ENCODE measurements at places on chromosomes 5 and 9.

- DNase-seq, result no peak
These were observed 61.1 kb downstream of the BARX1 start for GRCh38 chr9:93893899-93894690.

DNA sequence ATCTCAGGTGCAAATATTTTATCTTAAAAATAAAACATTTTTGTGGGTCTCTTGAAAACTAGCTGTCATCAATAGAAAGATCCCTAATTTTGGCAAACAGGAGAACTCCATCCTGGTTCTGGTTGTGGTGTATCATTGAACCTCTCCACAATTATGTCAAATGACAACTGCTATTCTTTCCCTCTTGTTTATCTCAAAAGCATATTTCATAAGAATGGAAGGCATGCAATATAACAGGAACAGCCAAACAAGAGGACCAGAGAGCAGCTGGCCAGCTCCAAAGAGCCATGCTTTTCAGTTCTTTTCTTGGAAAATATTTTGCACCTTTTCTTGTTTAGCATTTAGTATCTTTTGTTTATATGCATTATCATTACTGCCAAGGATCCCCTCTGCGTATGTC lies 125.4 kb downstream of the ADAMTS6 start:
- no peak for DNase-seq

- DNase-seq, result no peak
These were observed 146.4 kb upstream of the FGF10 start for GRCh38 chr5:44535621-44536020.

DNA sequence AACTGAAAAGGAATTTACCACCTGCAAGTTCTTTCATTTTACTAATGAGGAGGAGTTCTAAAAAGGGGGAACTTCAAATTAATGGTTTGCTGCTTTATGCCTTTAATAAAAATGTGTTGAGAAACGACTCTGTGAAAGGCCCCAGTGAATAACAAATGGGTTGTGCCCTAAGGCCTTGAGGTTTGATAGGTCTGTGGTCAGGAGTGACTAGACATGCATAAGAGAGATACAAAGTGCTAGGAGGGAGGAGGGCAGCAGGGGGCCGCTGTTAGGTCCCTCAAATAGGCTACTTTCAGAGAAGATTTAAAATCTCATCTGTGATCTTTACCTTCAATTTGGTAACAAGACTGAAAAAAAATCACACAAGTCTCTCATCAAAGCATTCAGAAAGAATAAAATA lies 58.3 kb downstream of the FAM81B start:
- no peak for DNase-seq

- no peak for DNase-seq
These were observed 81.7 kb downstream of the HMHB1 start for GRCh38 chr5:143893638-143894037.

- no peak for DNase-seq
These were observed 125.3 kb downstream of the ADAMTS2 start for GRCh38 chr5:179219661-179220620.

DNA sequence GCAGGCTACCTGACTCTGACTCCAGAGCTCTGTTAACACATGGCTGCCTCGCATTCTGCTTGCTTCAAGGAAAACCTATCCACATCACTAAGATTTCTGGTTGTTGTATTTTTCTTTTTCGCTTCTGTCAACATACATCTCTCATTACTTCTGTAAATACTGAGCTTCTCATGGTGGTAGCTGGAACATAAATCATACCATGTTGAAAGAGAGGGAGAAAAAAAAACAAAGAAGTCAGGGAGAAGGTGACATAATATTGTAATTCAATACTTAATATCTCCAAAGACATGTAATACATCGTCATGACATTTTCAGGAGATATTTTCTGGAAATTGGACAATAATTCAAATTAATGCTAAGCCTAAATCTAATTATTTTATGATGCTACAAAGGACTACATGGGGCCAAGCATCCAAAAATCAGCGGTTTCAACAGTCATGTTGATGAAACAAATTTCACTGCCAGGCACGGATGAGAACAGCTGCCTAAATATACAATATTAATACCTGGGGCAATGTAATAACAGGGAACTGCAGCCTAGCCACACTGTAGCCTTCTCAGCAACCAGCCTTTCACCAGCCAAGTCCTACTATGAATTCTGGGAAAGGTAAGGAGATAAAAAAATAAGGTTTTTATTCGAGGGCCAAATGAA lies 332.0 kb downstream of the TRIM32 start:
- DNase-seq, result no peak

DNA sequence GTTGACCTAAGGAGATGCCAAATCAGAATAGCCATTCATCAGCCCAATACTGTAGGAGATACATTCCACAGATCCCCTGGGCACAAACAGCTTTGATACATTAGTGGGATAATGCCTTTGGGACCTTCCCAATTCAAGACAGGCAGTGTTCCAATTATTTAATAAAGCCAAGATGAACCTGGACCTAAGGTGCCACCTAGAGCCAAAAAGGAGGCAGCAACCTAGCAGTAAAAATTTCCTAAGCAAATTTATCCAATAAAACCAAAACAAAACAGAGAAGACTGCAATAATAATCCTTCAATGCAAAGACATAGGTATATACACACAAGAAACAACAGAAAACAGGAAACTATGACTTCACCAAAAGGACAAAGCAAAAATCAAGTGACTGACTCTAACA lies 253.0 kb downstream of the HINT1 start:
- no peak for DNase-seq

- no peak for DNase-seq
These were observed 10.5 kb upstream of the SCGB3A1 start for GRCh38 chr5:180601591-180602480.

DNA sequence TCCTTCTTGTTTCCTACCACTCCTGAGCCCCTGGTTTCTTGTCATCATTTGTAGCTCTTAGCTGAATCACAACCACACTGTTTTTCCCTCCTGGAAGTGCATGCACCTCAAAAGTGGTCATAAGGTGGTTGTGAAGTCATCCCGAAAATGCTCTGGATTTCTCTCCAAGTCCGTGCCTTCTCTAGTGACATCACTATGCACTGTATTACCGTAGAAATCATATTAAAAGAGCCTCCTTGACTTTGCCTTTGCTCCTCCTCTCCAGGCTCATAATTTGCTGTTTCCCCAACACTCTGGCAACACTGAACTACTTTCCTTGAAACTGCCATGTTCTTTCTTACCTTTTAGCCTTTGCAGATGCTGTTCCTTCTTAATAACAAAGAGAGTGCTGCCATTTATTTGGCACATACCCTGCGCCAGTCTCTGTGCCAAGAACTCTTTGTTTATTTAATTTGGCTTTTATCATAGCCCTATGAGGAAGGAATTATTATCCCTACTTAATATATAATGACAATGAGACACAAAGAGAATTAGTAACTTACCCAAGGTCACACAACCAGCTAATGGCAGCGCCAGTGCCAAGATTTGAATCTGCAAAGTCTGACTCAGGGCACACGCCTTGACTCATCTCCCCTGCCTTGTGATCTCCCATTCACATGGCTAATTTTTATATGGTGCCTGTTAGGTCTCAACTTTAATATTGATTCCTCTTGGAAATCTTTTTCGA lies 115.4 kb downstream of the KIF4B start:
- no peak for DNase-seq

- no peak for DNase-seq
These were observed 143.7 kb downstream of the TRIO start for GRCh38 chr5:14286574-14287421.
